ENCODE measurements at places on chromosomes 3 and 15. TPM values are rescaled to one million over a fixed set of nuclear protein-coding genes. Genes with fewer than 3 reads are reported as not detected.

TOPBP1 gene
- polyA plus RNA-seq = 25.9 TPM

SLC22A14 gene
- 0.17 TPM for polyA plus RNA-seq

- DNase-seq = no peak
Observed at GRCh38 chr3:23775254-23775909, 30.4 kb upstream of the UBE2E1 start.

DNA sequence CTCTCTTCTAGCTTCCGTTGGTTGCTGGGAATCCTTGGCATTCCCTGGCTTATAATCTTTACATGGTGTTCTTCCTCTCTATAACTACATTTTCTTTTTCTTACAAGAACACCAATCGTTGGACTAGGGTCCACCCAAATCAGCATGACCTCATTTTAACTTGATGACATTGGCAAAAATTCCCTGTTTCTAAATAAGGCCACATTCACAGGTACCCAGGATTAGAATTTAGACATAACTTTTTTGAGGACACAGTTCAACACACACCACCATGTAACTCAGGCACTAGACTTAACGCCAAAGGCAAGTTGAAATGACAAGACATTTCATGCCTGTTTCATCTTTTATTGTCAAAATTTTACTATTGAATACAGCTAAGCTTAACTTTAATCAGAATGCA lies 93.0 kb downstream of the NECTIN3 start:
- no peak for DNase-seq

ZWILCH gene
- 16.5 TPM for polyA plus RNA-seq

- DNase-seq = no peak
Observed at GRCh38 chr3:63559884-63560283, 92.6 kb upstream of the SNTN start.
